Ovary (tissue), 10 donors: ENCODE measurements at places on chromosomes 11 and 22. TPM values are rescaled to one million over a fixed set of nuclear protein-coding genes. Genes with fewer than 3 reads are reported as not detected.

Gene OR6T1
- not detected for total RNA-seq

- peak; percentile 55 for DNase-seq
- H3K36me3 ChIP-seq: no peaks in the 10 kb centered on the region
- peak overlapping the region; percentile 69 for H3K4me3 ChIP-seq
- no peaks in the 10 kb centered on the region for H3K27me3 ChIP-seq
- peak overlapping the region; percentile 87 for H3K27ac ChIP-seq
Measured at GRCh38 chr22:49826603-49827270, 936 bp downstream of the BRD1 start.

Gene KRTAP5-9
- total RNA-seq: not detected

Gene CASTOR1
- total RNA-seq: 18.1 TPM

GRCh38 chr11:71498091-71498490 is 29.0 kb upstream of the KRTAP5-7 start:
- no peaks in the 10 kb centered on the region for H3K4me1 ChIP-seq
- H3K4me3 ChIP-seq: no peak overlapping the region
- no peak for DNase-seq
- H3K27ac ChIP-seq: no peak overlapping the region

Gene ZFPL1
- total RNA-seq: 39.0 TPM

GRCh38 chr11:132855516-132855915 is 676.8 kb downstream of the OPCML start:
- no peak overlapping the region for H3K4me3 ChIP-seq
- no peaks in the 10 kb centered on the region for H3K36me3 ChIP-seq
- H3K4me1 ChIP-seq: no peaks in the 10 kb centered on the region
- DNase-seq: no peak
- H3K27ac ChIP-seq: no peak overlapping the region
- H3K27me3 ChIP-seq: no peaks in the 10 kb centered on the region

GRCh38 chr11:10233581-10233980 is 60.4 kb downstream of the SBF2 start:
- H3K4me3 ChIP-seq: no peak overlapping the region
- H3K27me3 ChIP-seq: no peaks in the 10 kb centered on the region
- DNase-seq: no peak
- no peaks in the 10 kb centered on the region for H3K36me3 ChIP-seq
- H3K27ac ChIP-seq: no peak overlapping the region
- no peaks in the 10 kb centered on the region for H3K4me1 ChIP-seq

DNA sequence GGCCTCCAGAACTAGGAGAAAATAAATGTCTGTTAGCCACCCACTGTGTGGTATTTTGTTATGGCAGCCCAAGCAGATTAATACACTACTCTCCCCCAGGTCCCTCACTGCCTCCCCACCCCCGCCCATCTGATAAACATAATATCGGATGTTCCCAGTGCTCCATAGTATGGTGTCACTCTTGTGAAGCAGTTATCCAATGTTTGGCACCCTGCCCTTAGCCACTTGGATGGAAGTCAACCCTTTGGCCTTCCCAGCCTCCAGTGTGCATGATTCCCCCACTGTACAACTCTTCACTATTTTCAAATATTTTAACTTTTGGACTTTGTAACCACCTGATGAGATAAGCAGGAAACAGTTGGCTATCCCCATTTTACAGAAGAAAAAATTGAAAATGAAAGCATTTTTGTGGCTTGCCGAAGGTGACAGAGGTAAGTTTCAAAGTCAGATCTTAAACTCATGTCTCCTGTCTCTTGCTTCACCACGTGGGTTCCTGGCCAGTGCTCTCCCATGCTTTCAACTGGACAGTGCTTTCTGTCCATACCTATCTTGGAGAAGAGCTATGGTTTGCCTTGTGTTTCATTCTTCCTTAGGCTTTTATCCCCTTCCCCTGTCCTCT is 53.2 kb downstream of the ALX4 start:
- no peak for DNase-seq
- no peaks in the 10 kb centered on the region for H3K4me1 ChIP-seq
- H3K4me3 ChIP-seq: no peak overlapping the region
- H3K27ac ChIP-seq: no peak overlapping the region
- H3K27me3 ChIP-seq: no peaks in the 10 kb centered on the region
- H3K36me3 ChIP-seq: no peaks in the 10 kb centered on the region

- H3K36me3 ChIP-seq: no peaks in the 10 kb centered on the region
- no peak overlapping the region for H3K4me3 ChIP-seq
- no peak for DNase-seq
- no peak overlapping the region for H3K27ac ChIP-seq
- H3K27me3 ChIP-seq: no peaks in the 10 kb centered on the region
Measured at GRCh38 chr22:37308385-37309200, 26.3 kb downstream of the CYTH4 start.

Gene ATG13
- 60.1 TPM for total RNA-seq

DNA sequence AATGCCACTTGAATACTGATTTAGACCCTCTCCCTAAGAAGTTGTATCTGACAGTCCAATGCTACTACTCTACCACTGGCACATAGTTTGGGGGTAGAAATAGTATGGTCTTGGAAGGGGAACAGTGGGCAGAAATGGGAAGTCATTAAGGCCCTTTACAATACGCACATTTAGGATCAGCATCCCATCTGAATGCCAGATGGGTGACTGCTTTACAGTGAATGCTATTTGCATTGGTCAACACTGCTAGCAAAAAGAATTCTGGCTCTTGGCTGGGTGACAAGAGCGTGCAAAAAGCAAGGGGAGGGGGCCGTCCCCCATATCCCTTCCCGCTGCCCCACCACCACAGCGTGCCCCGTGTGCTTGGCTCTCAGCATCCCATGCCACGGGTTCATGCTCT is 104.7 kb upstream of the BID start:
- H3K27me3 ChIP-seq: no peaks in the 10 kb centered on the region
- no peaks in the 10 kb centered on the region for H3K36me3 ChIP-seq
- no peaks in the 10 kb centered on the region for H3K4me1 ChIP-seq
- no peak overlapping the region for H3K4me3 ChIP-seq
- H3K27ac ChIP-seq: no peak overlapping the region

DNA sequence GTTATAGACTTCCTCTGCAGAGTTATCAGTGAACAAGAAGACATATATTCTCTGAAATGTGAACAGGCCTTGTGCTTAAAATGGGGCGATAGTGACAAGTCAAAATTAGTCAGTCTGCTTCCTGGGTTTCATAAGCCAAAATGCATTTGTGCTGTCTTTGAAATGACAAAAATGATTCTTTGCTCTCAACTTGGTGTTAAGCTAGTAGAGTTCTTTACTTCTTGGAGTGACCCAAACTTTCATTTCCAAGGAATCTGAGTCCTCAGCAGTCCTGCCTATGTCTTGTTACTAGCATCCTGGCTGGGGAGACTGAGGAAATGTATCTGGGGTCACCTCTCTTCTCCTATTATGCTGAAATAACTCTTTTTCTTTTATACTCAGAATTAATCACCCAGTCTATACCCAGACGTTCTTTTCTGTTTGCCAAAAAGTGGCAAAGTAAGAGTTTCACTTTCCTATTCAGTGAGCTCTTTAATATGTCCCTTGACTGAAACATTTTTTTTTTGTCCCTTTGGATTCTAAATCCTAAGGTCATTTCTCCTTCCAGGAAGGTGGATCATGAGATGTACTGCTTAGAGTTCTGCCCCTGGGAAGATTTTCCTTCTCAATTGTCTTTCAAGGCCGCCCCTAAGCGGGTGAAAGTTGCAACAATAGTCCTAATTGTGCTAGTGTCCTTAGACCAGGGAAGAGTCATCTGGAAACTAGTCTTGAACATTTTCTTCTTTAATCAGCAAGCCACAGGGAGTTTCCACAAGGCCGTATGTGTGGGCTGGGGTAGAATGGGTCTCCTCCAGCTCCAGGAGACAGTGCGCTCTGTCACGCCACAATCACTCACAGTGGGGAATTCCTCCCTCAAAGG is 53.0 kb upstream of the RDX start:
- no peaks in the 10 kb centered on the region for H3K36me3 ChIP-seq
- H3K27ac ChIP-seq: no peak overlapping the region
- H3K27me3 ChIP-seq: no peaks in the 10 kb centered on the region
- H3K4me3 ChIP-seq: no peak overlapping the region
- DNase-seq: no peak

Gene MS4A4E
- total RNA-seq: 0.92 TPM

Gene HOATZ
- not detected for total RNA-seq

Gene TPP1
- 21.0 TPM for total RNA-seq

Gene UBE2L3
- 37.6 TPM for total RNA-seq

GRCh38 chr11:77401486-77402217 is 72.2 kb downstream of the PAK1 start:
- no peak overlapping the region for H3K27ac ChIP-seq
- H3K4me1 ChIP-seq: no peaks in the 10 kb centered on the region
- H3K27me3 ChIP-seq: no peaks in the 10 kb centered on the region
- H3K36me3 ChIP-seq: no peaks in the 10 kb centered on the region

Gene MTCH2
- 33.9 TPM for total RNA-seq

DNA sequence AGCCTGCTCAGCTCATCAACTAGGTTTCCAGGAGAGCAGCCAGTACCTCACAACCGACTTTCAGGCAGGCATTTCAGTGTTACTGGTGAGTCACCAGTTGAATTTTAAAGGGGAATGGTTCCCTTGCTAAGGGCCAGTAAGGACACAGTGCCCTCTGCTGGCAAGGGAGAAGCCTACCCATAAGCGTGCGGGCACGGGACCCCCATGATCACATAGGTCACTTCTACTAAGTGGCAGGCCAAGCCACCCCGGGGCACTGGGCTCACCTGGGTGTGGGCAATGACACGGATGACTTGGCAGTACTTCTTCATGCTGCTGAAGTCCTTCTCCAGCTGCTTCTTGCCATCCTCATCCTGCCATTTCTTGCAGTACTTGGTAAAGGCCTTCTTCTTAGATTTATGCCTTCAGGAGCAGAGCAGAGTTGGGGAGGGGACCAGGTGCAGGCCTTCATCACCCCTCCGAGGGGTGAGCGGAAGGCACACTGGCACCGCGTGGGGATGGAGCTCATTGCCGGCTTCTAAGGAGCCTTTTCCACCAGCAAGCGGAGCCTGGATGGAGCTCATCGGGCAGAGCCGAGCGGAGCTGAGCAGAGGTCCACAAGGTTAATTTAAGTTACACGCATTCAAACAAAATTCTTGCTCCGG is 2.9 kb downstream of the RPL3 start:
- no peak overlapping the region for H3K4me3 ChIP-seq
- H3K27me3 ChIP-seq: no peaks in the 10 kb centered on the region
- no peaks in the 10 kb centered on the region for H3K36me3 ChIP-seq
- H3K4me1 ChIP-seq: peaks cover 11% of the 10 kb centered on the region
- DNase-seq: peak; percentile 84

Gene NXPE2
- 0.55 TPM for total RNA-seq

Gene KCNA4
- total RNA-seq: not detected

GRCh38 chr11:78828676-78829075 is 254.0 kb upstream of the NARS2 start:
- H3K27ac ChIP-seq: no peak overlapping the region
- H3K4me1 ChIP-seq: no peaks in the 10 kb centered on the region
- no peak overlapping the region for H3K4me3 ChIP-seq
- no peaks in the 10 kb centered on the region for H3K27me3 ChIP-seq

- H3K27me3 ChIP-seq: no peaks in the 10 kb centered on the region
- peaks cover 29% of the 10 kb centered on the region for H3K4me1 ChIP-seq
- no peak overlapping the region for H3K4me3 ChIP-seq
- DNase-seq: no peak
- H3K27ac ChIP-seq: no peak overlapping the region
Measured at GRCh38 chr11:86947541-86947940, 7.7 kb downstream of the FZD4 start.

Gene OR51B2
- 0.35 TPM for total RNA-seq

Gene SLC7A4
- total RNA-seq: 0.79 TPM

- no peaks in the 10 kb centered on the region for H3K36me3 ChIP-seq
- no peak for DNase-seq
- H3K27ac ChIP-seq: no peak overlapping the region
- no peak overlapping the region for H3K4me3 ChIP-seq
- H3K27me3 ChIP-seq: no peaks in the 10 kb centered on the region
Measured at GRCh38 chr11:66388780-66389386, 17.3 kb upstream of the SLC29A2 start.

DNA sequence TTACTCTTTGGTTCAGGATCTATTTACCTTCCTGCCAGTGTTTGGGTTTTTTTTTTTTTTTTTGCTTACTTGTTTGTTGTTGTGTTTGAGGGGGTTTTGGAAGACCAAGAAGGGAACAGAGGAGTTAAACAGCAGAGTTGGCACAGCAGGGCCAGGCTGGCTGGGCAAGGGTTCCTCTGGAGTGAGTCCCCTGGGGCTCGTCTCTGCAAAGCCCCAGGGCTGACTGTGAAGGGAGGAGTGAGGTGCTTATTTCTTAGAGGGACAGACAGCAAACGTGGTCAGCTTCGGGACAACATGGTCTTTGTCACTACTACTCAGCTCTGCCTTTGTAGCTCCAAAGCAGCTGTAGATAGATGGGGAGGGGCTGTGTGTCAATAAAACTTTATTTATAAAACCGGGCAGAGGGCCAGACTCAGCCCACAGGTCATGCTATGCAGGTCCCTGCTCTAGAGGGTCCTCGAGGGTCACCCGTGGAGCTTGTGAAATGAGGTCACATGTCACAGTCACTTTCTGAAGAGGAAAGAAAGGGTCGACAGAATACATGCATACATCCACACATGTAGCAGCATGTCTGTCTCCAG is 1404.7 kb downstream of the BRD1 start:
- no peaks in the 10 kb centered on the region for H3K36me3 ChIP-seq
- no peak overlapping the region for H3K27ac ChIP-seq
- no peak for DNase-seq
- no peak overlapping the region for H3K4me3 ChIP-seq
- H3K4me1 ChIP-seq: no peaks in the 10 kb centered on the region
- no peaks in the 10 kb centered on the region for H3K27me3 ChIP-seq

DNA sequence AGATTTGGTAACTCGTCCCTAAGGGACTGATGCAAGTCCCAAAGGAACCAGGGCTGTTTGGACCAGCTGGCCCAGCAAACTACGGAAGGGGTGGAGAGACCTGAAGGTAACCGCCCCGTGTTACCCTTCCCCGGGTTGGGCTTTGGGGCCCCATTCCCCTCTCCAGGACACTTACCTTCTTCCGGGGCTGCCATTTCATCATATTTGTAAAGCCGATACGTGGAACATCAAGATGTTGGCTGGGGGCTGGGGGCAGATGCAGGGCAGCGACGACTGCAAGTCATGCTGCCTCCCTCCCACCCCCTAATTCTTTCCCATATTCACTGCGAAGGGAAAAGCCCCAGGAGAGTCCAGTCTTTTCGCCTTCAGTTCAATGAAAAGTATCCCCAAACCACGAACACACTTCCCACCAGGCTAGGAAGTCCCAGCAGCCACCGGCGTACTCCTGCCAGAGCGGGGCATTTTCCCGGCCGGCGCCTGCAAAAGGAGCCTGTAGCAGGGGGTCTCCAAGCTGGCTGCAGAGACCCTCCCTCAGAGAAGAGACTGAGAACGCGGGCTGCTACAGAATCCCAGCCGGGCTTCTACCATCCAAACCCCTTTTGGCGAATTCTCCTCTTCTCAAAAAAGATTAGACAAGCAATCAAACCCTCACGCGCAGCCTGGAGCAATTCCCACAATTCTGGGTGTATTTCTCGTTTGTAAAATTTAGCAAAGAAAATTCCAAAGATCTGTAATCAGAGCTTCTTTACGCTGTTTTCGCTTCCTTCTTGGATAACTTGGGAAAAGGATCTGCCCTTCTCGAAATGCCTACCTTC is 236.7 kb downstream of the TTC28 start:
- H3K27me3 ChIP-seq: no peaks in the 10 kb centered on the region
- peak overlapping the region; percentile 56 for H3K4me3 ChIP-seq
- H3K4me1 ChIP-seq: peaks cover 10% of the 10 kb centered on the region
- peak overlapping the region; percentile 28 for H3K27ac ChIP-seq

Gene C2CD3
- total RNA-seq: 9.4 TPM

GRCh38 chr11:123904932-123905331 is 3.0 kb downstream of the OR8D4 start:
- H3K27ac ChIP-seq: no peak overlapping the region
- no peaks in the 10 kb centered on the region for H3K27me3 ChIP-seq
- no peak overlapping the region for H3K4me3 ChIP-seq
